ENCODE measurements at places on chromosomes 7 and 10.

DNA sequence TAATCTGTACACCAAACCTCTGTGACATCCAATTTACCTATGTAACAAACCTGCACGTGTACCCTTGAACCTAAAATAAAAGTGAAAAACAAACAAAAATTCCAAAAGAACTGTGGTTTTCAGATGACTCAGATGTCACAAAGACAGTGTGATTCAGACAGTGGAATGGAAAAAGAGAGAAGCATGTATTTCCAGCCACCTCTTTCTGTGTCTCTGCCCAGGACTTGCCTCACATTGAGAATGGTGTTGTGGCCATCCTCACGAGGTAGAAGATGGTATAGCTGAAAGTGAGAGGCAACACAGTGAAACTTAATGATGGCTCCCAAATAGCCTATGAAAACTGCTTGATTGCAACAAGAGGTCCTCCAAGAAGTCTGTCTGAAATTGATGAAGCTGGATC is 78.0 kb downstream of the ARL5B start:
- DNase-seq: no peak

GRCh38 chr7:88147949-88148348 is 71.9 kb downstream of the SRI start:
- DNase-seq: no peak

DNA sequence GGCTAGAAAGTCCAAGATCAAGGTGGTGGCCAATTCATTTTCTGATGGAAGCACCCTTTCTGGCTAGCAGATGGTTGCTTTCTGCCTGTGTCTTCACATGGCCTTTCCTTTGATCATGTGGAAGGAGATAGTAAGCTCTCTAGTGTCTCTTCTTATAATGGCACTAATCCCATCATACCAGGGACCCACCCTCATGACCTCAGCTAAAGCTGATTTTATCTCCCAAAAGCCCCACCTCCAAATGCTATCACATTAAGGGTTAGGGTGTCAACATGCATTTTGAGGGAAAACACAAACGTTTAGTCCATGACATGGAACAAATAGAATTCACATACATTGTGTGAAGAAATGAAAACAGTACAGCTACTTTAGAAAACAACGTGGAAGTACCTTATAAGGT is 100.0 kb downstream of the VPS50 start:
- DNase-seq: no peak

- peak; percentile 71 for DNase-seq
These were observed 256.4 kb downstream of the KIAA1217 start for GRCh38 chr10:24465124-24465874.

- no peak for DNase-seq
These were observed 3.1 kb upstream of the CYP26A1 start for GRCh38 chr10:93070378-93071176.

- DNase-seq: no peak
These were observed 71.8 kb downstream of the AFAP1L2 start for GRCh38 chr10:114332301-114333192.

- no peak for DNase-seq
These were observed 200.1 kb downstream of the DOCK4 start for GRCh38 chr7:112006071-112006470.

DNA sequence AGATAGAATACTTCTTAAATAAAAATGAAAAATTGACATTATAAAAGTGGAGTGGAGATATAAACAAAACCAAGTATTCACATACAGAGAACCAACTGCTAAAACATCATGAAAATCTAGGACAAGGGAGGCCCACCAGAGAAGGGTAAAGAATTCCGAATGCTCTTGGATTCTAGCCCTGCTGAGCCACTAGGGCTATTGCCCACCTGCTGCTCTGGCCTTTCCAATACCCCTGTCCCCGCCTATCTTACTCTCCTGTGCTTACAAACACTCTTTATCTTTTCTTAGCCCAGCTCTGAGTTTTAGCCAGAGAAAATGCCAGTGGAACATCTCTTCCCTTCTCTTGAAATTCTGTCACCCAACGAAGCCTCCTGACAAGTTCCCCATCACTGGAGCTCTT is 100.3 kb downstream of the MACC1 start:
- no peak for DNase-seq
